Body of pancreas (tissue), 4 donors: ENCODE measurements at places on chromosomes 11 and 22. TPM values are rescaled to one million over a fixed set of nuclear protein-coding genes. Genes with fewer than 3 reads are reported as not detected.

DNA sequence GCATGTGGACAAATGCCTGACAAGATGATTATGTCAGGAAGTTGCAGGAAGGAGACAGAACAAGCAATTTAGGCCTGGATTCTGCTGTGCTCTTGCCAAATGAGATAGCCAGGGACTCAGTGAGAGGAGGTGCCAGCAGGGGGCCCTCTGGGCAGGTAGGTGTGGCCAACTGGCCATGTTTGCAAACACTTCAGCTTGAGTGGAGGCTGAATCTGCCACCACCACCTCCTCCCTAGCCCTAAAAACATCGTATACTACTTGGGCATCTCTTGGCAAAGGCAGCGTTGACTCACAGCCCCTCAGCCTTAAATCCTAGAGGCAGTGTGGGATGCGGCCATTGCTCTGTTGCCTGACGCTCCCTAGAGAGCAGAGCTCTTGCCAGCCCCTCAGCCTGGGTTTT lies 95.1 kb upstream of the PLET1 start:
- H3K27ac ChIP-seq = no peak overlapping the region
- no peak overlapping the region for H3K4me3 ChIP-seq
- H3K4me1 ChIP-seq = no peaks in the 10 kb centered on the region

DNA sequence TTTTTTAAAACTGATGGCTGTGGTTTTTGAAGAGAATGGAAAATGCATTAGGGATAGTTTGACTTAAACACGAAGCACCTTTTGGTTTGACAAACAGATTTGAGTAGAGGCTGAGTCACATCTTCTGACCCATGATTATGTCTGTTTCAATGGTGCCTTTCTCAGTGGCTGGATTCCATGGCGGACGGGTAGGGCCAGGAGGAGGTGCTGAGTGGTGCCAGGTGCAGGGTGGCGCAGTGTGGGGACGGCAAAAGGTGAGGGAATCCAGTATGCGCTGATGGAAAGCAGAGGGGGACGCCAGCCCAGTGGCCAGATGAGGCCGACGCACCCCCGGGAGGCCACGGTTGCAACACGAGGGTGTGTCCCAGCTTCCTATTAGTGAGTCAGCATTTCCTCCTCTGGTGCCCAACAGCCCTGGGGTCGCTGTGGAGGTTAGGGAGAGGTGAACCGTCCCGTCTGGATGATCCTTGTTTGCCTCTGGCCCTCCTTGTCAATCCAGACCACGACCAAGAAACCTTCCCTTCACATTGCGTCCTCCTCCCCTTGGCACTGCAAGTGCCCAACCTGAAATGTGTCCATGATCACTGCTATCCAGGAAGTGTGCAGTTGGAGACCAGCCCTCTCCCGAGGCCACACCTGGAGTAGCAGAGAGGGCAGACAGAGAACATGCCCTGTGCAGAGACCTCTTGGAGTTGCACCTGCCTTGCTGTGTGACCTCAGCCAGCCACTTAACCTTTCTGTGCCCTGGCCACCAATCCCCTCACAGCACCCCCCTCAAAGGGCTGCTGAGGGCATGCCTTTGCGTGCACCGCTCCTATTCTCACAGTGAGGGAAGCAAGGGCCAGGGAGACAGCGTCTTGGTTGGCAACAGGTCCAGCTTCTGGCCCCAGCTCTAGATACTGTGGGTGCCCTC lies 32.5 kb upstream of the ATXN10 start:
- no peaks in the 10 kb centered on the region for H3K36me3 ChIP-seq
- DNase-seq = peak; percentile 25
- H3K27me3 ChIP-seq = no peaks in the 10 kb centered on the region
- H3K27ac ChIP-seq = no peak overlapping the region
- H3K4me1 ChIP-seq = no peaks in the 10 kb centered on the region

GRCh38 chr11:77322926-77323590 lies 21.6 kb upstream of the GDPD4 start:
- H3K27ac ChIP-seq = peak overlapping the region; percentile 42
- H3K27me3 ChIP-seq = no peaks in the 10 kb centered on the region
- peaks cover 7% of the 10 kb centered on the region for H3K4me1 ChIP-seq
- no peak for DNase-seq
- H3K4me3 ChIP-seq = no peak overlapping the region
- H3K36me3 ChIP-seq = no peaks in the 10 kb centered on the region

- peak; percentile 76 for DNase-seq
- H3K36me3 ChIP-seq = no peaks in the 10 kb centered on the region
- H3K4me1 ChIP-seq = peaks cover 45% of the 10 kb centered on the region
- no peak overlapping the region for H3K4me3 ChIP-seq
- H3K27me3 ChIP-seq = no peaks in the 10 kb centered on the region
Observed at GRCh38 chr11:1401656-1402221, 12.0 kb downstream of the BRSK2 start.

DNA sequence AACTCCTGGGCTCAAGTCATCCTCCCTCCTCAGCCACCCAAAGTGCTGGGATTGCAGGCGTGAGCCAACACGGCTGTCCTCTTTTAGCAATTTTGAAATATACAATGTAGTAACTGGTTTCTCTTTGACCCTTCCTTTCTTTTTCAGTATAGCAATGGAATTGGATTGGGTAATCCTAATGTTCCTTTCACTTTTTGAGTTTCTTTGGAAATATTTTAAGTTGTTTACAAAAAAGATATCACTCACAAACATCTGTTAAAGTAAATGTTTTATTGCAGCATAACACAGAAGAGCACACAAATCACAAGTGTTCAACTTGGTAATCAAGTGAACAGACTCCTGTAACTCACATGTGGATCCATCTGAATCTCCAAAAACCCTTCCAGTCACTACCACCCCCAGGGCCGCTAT lies 44.6 kb upstream of the EP300 start:
- H3K4me3 ChIP-seq = no peak overlapping the region
- no peak for DNase-seq
- no peaks in the 10 kb centered on the region for H3K36me3 ChIP-seq
- no peaks in the 10 kb centered on the region for H3K4me1 ChIP-seq
- H3K27ac ChIP-seq = no peak overlapping the region

DNA sequence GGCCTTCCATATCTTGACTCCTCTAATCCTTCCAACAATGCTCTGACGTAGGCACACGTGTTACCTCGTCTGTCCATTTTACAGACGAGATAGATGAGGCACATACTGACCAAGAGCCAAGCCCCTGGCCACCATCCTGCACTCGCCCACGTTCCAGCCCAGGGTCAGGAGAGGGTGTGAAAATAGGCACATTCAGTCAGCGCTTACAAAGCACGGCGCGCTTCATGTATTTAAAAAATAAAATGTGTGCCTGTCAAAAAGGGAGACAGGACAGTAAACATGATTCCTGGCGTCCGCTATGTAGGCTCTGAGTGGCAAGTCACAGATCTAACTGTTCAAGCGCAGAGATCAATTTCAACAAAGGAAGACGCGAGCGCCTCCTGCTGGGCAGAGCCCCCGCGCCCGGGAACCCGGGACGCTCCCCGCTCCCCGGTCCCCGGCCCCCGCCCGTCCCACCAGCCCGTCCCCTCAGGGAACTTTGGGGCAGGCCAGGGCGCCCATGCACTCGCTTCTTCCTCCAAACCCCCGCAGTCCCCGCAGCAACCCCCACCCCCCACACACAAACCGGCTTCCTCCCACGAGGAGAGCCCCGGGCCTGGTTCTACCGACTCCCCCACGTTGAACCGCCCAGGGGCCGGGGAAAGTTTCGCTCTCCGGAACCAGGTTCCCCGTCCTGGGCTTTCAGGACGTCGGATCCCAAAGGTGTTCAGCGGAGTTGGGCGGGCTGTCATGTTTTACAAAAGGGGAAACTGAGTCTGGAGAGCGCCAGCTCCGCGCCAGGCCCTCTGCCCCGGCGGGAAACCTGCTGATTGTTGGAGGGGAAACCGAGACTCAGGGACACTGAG lies 10.4 kb upstream of the C1QTNF6 start:
- no peaks in the 10 kb centered on the region for H3K27me3 ChIP-seq
- H3K4me1 ChIP-seq = peaks cover 31% of the 10 kb centered on the region
- peak; percentile 84 for DNase-seq
- H3K4me3 ChIP-seq = peak overlapping the region; percentile 44
- no peaks in the 10 kb centered on the region for H3K36me3 ChIP-seq
- peak overlapping the region; percentile 91 for H3K27ac ChIP-seq

Gene TCN1
- total RNA-seq = 1.3 TPM

Gene PIWIL4
- 6.5 TPM for total RNA-seq

Gene MMP13
- not detected for total RNA-seq

Gene ANO5
- total RNA-seq = 3.3 TPM
